ENCODE measurements at places on chromosomes 16 and 17.

DNA sequence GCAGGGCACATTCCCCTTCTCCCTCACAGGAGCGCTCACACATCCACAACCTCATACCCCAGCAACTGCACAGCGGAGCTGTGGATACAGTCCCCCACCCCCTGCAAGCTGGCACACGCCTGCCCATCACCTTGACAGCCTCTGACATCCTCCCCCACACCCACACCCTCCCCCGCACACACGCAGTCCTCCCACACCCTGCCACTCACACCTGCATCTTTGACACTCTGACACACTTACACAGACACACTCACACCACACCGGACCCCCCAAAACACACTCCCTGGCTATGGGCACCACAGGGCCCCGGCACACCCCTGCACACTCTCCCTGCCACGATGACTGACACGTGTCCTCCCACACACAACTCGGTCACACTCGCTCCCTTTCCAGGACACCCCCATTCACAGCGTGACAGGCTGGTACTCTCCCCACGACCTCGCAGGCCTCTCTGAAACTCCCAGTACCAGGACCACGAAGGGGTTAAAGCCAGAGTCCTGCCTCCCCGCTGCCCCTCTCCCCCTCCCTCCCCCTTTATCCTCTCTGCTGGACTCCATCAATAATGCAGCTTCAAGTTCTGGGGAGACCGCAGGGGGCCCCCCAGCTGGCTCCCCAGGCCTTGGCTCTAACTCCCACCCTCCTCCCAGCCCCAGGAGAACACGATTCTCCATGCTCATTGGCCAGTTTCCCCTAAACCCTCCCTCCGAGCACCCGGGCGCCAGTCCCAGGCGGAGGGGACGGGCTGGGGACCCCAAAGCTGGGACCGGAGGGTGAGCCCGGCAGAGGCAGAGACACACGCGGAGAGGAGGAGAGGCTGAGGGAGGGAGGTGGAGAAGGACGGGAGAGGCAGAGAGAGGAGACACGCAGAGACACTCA lies at the start of gene PPP1R1B:
TSS of gene PPP1R1B (plus strand) at position 782 of the 876 bp plus-strand sequence. CDS start 441 bp downstream, outside the sequence.
- no peak for DNase-seq

GRCh38 chr17:69060822-69061221 lies at the start of gene ABCA9:
Gene ABCA9, minus strand, starts transcription at chr17:69060927. Its CDS starts 9,801 bp downstream, at chr17:69051126.
- no peak for DNase-seq

- no peak for DNase-seq
These were observed 11.6 kb downstream of the CLTC start for GRCh38 chr17:59631276-59631675.

- DNase-seq, result no peak
These were observed 23.4 kb downstream of the RBBP6 start for GRCh38 chr16:24562811-24563210.

GRCh38 chr17:70041061-70041460 lies 34.0 kb upstream of the KCNJ16 start:
- DNase-seq, result no peak

GRCh38 chr17:8226536-8227237 lies 16.3 kb upstream of the AURKB start:
- peak; percentile 84 for DNase-seq

DNA sequence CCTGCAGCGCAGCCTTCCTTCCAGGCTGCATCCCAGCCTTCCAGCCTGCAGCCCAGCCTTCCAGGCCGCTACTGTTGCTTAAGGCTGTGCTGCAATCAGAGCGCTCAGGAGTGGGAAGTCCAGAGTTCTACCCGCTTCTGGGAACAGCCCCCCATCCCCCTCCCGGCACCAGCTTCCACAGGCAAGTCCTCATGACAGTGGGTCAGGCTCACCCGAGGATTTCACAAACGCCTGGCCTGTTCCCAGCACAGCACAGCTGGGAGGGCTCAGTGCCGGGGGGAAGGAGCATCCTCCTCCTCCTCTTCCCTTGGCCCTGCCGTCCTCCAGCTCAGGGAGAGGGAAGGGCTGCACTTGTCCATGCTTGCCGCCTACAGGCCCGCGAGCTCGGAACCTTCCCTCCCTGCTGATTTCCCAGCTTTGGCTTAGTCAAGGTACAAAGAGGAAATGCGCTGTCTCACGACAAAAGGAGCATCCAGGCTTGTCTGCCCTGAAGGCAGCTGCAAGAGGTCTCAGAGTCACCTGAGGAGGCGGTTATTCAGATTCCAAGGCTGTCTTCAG lies 8.3 kb downstream of the SOCS3 start:
- DNase-seq, result no peak

GRCh38 chr17:50144845-50145531 lies 5.5 kb downstream of the PPP1R9B start:
- DNase-seq, result no peak

DNA sequence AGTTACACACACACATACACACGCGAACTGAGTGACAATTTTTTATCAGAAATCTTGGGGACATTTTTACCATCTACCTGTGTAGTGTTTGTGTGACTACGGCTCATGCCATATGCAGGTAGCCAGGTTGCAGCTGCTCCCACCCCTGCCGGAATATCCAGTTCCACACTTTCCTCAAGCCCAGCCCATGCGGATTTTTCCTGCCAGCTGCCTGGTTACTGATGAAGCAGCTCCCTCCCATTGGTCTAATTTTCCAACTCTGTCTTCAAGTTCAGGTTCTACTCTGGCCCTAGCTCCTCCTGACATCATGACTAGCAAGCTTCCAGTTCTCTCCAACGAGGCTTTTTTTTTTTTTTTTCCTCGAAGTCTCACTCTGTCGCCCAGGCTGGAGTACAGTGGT lies 4.8 kb downstream of the GSG1L2 start:
- DNase-seq, result peak; percentile 31

DNA sequence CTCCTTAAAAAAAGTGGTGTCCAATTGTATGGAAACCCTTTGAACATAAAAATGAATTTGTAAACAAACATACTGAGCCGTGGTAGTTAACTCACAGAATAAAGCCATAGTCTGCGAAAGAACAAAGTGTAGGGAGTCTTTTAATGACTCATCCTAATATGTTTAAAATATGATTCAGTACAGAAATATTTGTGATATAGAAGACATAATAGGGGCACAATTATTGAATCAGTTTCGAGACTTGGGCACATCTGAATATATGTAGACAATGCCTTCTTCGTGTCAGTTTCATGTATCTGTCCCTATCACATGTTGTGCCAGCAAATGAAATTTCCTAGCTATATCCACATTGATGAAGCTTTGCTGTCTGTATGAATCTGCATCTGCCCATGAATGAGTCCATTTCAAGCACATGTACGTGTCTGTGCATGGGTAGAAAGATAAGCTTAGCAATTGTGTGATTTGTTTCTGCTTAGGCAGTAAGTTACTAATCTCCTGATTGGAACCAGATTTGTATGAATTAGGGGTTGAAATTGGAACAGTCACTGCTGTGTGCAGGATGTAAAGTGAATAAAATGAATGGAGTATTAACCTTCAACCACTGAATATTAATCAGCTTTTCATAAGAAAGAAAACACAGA lies 112.5 kb upstream of the SOX9 start:
- no peak for DNase-seq

DNA sequence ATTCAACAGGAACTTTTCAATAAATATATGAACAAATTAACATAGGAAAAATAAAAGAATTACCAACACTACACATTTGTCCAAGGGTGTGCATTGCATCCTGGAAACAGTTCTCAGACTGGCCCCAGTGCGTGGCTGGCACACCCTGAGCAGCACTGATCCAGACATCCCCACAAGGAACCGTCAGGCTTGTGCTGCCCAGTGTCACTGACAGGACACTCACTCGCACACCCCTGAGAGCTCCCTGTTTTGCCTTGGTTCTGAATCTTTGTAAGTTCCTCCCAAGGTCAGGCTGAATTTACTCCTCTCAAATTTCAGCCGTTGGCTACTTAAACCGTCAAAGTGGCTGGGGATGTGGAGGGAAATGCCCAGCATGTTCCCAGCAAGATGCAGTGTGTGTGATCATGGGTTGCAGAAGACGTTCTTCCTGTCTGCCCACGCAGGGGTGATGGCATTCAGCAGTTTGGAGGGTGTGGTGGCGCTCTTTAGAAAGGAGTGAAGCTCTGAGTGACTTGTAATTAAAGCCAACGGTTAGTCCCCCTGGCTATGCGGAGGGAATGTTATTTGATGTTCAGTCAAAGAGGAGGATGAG lies 1.7 kb downstream of the MT2A start:
- DNase-seq, result no peak

GRCh38 chr16:87305505-87306391 lies 11.4 kb downstream of the C16orf95 start:
- DNase-seq, result no peak

GRCh38 chr17:56074361-56074890 lies 78.8 kb upstream of the ANKFN1 start:
- DNase-seq, result no peak

DNA sequence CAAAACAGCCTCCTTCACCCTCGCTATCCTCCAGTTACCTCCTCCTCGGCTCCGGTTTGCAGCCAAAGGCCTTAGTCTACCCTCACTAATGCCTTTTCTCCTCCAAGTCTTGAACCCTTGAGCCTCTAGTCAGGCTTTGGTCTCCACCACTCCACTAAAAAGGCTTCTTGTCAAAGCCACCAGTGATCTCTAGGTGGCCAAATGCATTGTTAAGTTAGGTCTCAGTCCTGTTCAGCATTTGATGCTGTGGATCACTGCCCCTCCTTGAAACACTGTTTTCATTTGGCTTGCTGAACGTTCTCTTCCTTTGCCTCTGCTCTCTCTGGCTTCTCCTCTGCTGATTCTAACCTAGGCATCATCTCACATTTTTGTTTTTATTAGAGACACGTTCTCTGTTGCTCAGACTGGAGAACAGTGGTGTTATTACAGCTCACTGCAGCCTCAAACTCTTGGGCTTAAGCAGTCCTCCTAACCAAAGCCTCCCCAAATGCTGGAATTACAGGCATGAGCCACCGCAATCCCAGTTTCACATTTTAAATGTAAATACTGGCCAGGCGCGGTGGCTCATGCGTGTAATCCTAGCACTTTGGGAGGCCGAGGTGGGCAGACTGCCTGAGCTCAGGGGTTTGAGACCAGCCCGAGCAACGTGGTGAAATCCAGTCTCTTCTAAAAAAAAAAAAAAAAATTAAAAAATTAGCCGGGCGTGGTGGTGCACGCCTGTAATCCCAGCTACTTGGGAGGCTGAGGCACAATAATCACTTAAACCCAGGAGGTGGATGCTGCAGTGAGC lies 1.1 kb downstream of the SGF29 start:
- no peak for DNase-seq

GRCh38 chr16:17295948-17296347 lies 174.8 kb downstream of the XYLT1 start:
- no peak for DNase-seq

DNA sequence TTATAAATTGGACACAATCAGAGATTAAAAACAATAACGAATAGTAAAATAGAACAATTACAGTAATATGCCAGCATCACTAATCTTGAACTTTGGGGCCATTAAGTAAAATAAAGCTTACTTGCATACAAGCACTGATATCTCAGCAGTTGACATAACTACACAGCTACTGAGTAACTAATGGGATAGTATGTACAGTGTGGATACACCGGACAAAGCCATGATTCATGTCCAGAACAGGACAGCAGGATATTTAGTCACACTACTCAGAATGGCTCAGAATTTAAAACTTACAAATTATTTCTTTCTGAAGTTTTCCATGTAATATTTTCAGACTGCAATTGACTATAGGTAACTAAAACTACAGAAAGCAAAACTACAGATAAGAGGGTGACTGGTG lies 427.5 kb downstream of the CDH13 start:
- no peak for DNase-seq

DNA sequence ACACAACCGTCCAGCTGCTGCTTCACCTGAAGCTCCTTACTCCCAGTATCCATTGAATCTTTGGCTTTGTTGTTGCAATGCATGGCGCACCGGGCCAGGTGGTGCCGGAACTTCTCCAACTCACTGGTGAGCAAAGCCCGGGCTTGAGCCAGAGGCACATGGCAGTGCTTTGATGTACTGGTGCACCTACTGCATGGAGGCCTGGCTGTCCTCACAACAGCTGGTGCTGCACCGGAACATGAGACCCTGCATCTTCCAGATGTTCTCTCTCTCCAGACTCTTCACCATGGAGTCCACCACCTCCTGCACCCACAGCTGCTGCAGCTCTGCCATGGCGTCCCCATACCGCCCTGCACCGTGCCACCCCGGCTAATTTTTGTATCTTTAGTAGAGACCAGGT lies 10.2 kb downstream of the TACO1 start:
- DNase-seq, result no peak

GRCh38 chr17:74831444-74832146 lies 28.1 kb downstream of the GRIN2C start:
- DNase-seq, result no peak

- DNase-seq, result peak; percentile 1
These were observed 878 bp upstream of the DNAJA2 start for GRCh38 chr16:46974352-46974751.

GRCh38 chr16:726438-727290 lies at the start of the genes CCDC78 and HAGHL:
Gene CCDC78, minus strand, starts transcription at chr16:726443. Its CDS starts 76 bp downstream, at chr16:726367.
Gene HAGHL, plus strand, starts transcription at chr16:727106. Its CDS starts 404 bp downstream, at chr16:727510.
- no peak for DNase-seq

DNA sequence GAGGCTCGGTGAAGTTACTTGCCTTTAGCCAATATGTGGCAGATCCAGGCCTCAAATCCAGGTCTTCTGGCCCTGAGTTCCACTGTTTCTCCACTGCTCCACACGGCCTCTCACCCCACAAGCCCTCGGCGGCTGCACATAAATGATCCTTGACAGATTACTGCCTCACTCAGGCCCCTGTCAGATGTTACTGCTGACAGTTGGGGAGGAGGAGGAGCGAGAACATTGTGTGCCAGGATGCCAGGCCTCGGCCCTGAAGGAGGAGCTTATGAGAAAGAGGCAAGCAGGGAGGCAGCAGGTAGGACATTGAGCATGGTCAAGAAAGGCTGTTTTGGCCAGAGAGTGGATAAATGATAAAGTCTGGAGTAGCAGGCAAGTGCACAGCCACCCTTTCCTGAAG lies 88.6 kb downstream of the RAB11FIP4 start:
- DNase-seq, result no peak

DNA sequence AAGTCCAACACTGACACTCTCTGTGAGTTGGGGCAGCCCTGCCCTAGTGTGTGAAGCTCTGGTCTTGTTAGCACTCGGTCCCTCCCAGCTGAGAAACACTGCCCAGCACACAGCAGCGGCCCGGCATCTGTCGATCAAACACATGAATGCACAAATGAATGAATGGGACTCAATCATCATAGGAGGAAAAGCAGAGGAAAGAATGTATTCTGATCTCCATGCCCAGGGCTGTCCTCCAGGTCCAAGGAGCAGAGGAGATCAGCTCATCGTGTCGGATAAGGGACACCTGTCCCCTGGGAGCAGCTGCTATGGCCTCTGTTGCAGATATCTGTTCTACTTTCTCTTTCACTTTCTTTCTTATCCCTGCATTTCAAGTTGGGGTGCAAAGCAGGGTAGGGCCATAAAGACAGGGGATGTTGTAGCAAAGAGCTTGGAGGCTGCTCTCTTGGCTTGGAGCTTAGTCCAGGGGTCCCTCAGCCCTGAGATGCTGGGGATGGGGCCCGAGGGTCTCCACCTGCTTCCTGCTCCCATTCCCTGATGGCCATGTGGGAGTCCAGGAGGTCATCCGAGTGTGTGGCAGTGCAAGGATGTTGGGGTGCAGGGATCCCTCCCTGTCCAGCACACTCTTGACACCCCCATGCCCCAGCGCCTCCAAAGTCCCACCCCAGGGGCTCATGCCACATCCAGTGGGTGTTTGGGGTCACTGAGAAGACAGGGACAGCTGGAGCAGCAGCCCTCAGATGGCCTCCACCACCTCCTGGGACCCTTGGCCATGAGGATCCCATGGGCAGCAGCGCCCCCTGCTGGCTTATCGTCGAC lies 88.2 kb downstream of the IRF8 start:
- DNase-seq, result no peak

Data from right renal cortex interstitium (tissue), 3 donors.